ENCODE measurements at places on chromosomes 1 and 21.

GRCh38 chr1:31991182-31991581 lies 22.5 kb upstream of the KHDRBS1 start:
- no peak for DNase-seq

- no peak for DNase-seq
Measured at GRCh38 chr1:202702088-202702487, 8.2 kb downstream of the SYT2 start.

- DNase-seq = no peak
Measured at GRCh38 chr1:201017828-201018163, 5.7 kb downstream of the KIF21B start.

GRCh38 chr1:224851848-224852261 lies 77.6 kb upstream of the DNAH14 start:
- DNase-seq = no peak

DNA sequence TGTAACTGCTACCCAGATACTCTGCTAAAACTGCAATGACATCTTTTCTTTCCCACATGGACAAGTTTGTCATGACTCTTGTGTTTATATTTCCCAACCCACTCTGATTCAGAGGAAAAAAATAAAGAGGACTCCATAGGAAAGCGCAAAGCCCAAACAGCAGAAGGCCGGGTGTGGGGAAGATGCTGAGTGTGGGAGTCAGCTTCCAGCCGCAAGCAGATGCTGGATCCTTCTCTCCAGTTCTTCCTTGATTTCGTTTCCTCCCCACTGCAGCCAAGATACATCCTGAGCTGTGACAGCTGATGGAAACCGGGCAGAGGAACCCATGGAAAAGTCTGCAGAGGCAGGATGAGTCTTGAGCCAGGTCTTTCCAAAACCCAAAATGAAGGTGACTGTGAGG lies 498.2 kb downstream of the PLPP3 start:
- DNase-seq = no peak

DNA sequence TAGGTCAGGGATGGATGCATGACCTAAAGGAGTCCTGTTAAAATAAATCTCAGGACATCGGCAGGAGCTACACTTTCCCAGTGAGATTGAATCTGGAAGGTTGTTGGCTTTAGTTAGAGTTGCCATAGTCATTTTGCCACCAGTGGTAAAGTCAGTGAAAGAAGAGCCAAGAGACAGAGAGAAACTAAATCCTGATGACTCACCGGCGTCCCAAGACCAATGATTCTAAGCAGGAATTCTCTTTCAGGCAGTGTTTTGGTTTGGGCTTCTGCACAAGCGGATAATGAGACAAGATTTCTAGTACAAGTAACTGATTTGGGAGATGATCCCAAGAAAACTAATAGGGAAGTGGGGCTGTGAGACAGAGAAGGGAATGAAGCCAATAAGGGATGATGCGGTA lies 88.8 kb upstream of the ETS2 start:
- DNase-seq = no peak

DNA sequence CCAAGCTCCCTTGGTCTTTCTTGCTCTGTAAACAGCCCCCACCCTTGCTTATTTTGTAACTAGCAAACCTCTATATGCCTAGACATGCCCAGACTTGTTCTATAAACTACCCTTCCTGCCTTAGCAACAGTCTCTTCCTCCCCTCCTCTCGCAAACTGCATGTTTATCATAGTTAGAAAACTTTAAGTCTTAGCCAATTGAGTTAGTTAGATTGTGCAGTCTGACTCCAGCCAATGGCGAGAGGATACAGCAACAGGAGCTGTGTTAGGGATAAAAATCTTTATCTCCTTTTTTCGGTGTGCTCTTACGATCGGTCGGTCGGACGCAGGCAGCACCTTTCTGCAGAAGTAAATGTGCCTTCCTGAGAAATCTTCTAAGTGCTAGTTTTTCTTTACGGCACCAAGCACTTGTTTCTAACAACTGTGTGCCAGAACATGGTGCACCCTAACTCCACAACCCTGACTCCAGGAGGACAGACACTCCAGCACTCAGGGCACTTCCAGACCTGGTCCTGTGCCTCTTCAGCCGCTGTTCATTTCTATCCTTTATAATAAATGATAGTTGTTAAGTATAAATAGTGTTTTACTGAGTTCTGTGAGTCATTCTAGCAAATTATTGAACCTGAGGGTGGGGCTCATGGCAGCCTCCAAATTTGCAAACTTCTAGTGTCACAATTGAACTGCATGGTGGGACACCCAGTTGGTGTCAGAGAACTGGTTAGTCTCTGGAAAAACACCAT lies 25.7 kb upstream of the GNG4 start:
- no peak for DNase-seq

DNA sequence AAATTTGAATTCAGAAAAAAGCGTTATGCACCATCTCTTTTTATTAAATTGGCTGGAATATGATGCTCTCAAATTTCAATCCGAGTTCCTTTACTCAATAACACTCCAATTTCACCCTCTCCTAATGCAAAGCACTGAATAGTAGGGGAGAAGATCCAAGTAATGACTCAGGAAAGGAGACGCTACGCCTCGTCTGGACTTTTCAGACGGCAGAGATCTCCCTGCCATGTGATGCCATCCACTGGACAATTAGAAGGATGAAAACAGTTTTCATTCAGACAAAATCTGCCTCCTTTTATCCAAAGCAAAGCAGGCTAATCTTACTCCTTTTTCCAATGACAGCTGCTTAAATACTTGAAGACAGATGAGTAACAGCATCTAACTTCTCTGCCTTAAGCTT lies 242.4 kb upstream of the GREM2 start:
- no peak for DNase-seq

DNA sequence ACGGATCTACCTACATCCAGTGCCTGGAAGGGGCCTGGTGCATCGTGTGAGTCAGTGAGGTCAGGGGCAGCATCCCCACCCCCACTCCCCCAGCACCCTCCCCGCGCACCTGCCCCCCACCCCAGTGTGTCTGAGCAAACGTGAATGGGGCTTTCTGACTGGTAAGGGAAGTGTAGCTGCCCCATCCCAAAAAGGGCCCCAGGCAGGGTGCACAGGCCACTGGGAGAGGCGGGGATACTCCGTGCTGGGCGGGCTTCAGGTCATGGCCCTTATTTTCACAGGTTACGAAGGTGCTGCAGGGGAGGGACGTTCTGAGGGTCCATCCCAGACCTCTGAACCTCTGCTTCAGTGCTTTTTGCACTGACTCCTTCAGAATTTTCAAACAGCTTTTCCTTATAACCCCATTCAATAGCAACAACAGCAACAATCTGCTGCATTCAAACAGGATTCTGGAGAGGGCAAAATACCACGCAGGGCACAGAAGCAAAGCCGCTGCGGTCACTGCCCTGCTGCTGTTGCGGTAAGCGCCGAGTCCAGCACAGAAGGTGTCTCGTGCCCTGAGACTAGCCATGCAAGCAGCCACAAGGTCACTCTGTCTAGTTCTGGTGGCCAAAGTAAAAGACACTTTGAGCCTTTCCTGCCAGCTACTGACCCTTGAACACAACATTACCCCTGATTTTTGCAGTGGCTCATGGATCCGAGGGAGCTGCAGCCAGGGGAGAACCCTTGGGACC lies 10.3 kb downstream of the TTC34 start:
- DNase-seq = no peak

DNA sequence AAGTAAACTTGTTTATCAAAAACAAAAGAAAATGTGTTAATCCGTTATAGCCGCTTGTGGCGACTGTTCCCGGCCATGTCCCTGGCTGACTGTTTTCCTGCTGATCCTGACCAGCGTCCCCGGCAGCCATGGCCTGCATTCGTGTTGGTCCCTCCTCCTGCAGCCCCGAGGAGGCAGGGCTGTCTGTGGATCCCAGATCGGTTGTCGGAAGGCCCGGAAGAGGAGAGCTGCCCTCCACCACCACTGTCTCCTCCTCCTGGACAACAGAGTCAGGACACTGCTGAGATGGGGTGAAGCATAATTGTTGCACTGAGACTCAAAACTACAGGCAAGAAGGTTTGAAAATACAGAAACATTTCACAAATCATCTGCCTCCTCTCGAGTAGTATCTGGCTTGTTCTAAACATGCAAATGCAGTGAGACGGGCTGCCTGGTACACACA lies 3.6 kb upstream of the MXRA8 start:
- DNase-seq = no peak

DNA sequence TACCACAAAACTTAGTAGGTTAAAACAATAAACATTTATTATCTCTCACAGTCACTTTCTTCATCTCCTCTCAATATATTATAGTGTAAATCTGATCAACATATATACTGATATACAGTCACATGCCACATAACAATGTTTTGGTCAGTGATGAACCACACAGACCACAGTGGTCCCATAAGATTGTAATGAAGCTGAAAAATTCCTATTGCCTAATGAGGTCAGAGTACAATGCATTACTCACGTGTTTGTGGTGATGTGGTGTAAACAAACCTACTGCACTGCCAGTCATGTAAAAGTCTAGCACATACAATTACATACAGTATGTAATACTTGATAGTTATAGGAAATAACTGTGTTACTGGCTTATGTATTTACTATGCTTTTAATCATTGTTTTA lies 30.1 kb downstream of the OLFML3 start:
- no peak for DNase-seq

DNA sequence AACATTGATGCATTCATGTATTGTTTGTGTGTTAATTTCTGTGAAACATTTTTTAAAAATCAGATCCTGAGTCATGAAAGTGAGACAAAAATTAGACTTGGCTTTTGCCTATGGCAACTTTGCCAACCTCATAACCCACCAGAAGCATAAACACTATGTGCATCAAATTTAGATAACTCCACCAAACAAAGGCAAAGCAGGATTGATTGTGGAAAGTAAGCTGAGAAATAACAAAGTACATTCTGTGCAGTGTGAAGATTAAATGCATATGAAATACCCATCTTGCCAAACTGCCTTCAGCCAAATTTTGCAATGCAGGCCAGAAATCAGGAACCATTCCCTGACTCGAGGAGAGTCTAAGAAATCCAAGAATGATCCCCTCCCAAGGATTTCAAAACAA lies 493.4 kb downstream of the AJAP1 start:
- DNase-seq = no peak

GRCh38 chr21:32413697-32414578 lies 1.4 kb downstream of the EVA1C start:
- DNase-seq = no peak

GRCh38 chr1:248823517-248824001 lies 2.2 kb downstream of the SH3BP5L start:
- no peak for DNase-seq

DNA sequence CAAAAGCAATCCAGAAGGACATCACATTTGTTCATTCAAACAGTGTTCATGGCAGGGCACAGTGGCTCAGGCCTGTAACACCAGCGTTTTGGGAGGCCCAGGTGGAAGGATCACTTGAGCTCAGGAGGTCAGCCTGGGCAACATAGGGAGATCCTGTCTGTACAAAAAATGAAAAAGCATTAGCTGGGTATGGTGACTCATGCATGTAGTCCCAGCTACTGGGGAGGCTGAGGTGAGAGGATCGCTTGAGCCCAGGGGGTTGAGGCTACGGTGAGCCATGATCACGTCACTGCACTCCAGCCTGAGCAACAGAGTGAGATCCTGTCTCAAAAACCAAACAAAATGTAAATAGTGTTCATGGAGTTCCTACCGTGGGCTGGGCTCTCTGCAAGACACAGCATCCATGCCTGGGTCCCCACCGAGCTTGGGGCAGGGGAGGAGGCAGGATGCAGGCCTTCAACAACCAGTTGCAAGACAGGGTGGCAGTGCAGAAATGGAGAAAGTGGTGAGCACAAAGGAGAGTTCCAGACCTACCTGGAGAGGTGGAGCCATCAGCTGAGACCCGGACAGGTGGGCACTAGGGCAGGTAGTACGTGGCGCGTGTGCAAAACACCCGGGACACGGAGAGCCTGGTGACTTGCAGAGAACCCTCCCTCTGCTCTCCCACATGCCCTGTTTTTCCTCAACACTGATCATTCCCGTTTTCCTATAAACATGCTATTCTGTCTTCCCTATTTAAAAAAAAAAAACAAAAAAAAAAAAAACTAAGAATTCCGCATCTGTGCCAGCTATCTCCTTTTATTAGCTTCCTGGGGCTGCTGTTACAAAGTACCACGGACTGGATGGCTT lies 138.9 kb downstream of the TOMM20 start:
- DNase-seq = no peak

- no peak for DNase-seq
Measured at GRCh38 chr1:2594641-2595131, 8.1 kb downstream of the PRXL2B start.

DNA sequence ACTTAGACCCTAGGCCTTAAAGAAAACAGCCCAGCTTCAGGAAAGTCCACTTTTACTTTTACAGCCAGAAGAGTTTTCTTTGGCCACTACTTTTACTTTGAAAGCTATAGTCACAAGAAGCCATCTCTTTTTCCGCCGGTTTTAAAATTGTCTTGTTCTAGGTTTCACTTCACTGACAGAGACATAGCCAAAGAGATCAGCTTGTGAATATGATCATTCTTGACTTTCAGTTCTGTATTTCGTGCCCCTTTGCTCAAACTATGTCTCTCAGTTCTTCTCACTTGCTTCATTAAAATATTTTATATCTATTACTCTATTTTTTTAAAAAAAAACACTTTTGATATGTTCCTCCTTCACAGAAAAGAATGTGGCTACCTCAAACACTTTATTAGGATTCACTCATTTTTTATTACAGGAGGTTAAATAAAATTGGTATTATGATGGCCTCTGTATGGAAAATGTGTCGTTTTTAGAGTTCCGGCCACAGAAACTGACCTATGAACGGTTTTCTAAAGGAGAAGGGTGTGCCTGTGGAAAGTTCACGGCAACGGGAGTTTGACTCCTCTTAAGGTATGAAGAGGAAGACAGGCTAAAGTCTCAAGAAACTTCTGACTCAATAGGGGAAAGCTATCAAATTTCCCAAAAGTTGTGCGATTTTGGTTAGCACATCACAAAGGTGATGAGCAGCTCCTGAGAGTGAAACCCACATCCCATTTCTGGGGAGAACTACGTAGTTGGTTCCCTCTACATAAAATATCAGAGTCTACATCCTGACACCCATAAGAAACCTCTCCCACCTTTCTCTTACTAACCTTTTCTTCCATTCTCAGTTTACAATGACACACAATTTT lies 1.2 kb downstream of the MCOLN2 start:
- DNase-seq = no peak

- DNase-seq = no peak
Measured at GRCh38 chr1:98452162-98452561, 209.4 kb upstream of the SNX7 start.

DNA sequence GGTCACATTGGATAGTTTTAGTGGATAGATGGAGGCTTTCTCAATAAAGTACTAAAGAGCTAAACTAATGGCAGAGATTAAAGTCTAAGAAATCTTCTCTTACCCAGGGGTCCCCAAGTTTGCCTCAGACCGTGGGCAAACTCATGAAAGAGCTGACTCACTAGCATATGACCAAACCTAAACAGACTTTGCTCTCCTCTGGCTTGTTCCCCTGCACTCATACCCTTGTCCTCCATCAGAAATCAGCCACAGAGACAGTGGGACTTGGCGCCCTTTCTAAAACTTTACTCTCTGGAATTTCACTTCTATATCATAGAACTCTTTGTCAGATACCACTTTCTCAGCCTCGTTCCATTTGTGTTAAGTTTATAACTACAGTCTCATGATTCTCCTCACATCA lies 17.0 kb upstream of the HSD3B2 start:
- DNase-seq = no peak
